ENCODE measurements at places on chromosomes 13 and 19.

DNA sequence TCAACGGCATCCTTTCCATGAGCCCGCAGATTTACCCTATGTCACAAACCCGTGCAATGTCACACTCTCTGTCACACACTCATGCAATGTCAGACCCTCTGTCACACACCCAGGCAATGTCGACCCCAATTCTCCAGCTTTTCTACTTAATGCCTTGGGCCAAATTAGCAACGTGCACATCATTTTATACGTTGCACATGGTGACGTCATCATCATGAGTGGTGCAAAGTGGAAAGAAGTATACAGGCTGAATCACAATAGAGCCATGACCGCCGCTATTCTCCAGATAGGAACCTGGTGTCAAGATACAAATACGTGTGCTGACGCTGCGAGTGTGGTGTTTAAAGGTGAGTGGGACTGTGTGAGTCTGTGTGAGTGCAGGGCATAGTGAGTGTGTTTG is 21.7 kb upstream of the ZNF845 start:
- no peak for DNase-seq

DNA sequence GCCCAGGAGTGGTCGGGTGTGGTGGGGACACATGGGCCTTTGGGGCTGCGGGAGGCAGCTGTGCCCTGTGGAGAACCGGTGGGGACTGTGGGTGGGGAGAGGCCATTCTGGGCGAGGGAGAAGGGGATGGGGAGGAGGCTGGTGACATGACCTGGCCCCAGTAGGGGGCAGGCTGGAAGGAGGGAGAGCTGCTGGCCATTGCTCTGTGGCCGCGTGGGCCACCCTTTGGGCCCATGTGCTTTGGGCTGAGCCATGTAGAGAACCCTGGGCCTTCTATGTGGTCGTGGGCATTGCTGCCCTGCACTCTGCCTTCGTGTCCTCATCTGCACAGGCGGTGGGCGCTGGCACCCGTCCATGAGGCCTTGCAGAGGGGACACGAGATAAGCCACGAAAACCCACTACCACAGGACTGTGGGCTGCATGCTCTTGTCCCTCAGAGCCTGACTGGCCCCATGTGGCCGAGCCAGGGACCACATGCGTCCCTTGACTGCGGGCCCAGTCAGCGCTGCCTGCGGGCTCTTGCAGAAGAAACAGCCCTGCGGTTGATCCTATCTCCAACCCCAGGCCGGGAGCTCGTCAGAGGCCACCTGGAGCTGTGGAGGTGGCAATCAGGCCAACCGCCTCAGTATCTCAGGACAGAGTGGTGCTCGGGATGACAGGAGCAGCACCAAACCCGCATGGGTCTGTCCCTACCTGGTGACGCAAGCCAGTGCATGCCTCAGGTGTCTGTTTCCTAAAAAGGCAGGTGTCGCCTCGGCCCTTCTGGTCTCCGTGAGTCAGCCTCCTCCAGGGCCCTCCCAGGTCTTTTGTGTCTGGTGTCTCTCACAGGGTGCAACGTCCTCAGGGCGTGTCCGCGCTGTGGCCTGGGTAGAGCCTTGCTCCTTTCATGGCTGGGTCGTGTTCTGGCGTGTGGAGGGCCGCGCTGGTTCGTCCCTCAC is 14.3 kb downstream of the FZR1 start:
- DNase-seq, result no peak

DNA sequence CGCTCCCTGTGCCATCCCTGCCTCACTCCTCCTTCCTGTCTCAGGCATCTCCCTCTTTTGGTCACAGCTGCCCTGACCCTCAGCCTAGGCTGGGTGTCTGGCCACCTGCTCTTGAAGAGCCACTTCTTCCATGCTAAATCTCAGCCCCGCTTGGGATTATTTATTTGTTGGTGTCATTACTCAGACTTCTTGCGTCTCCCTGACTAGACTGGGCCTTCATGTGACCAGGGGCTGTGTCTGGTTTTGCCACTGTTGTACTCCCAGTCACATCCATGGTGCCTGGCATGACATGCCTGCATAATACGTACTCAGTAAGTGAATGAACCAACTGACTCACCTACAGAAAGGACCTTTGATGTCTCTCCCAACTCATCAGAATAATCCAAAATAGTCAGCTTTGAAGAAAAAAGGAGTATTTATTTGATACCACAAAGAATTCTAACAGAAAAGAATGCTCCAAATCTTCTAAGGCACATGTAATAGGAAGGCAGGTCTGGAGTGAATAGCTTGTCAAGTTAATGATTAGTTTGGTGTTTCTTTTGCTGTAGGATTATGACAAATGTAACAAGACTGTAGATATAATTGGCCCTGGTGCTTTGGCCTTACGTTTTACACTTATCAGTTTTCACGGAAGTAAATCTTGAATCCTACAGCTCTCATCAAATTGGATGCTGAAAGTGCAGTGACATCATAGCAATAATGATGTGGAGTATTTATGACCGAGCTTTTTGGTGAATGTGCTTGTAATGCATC is 84.0 kb downstream of the ALOX5AP start:
- DNase-seq, result no peak

DNA sequence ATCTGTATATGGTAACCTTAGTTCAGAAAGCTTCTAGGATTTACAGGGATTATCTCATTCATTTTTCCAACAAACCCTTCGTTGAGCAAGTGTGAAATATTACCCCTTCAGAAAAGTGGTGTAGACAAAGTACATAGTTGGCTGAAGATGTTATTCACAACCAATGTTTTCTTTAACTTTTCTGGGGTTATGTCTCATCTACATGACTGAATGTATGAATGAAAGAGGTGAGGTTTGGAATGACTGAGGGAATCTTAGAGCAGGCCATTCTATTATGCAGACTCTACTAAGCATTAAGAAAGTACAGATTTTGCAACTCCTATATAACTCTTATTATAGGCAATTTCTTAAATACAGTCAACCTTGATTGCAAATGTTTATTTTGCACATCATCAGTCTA is 167.2 kb downstream of the NDFIP2 start:
- no peak for DNase-seq

- no peak for DNase-seq
These were observed 257.3 kb upstream of the MAB21L1 start for GRCh38 chr13:35733827-35734226.

DNA sequence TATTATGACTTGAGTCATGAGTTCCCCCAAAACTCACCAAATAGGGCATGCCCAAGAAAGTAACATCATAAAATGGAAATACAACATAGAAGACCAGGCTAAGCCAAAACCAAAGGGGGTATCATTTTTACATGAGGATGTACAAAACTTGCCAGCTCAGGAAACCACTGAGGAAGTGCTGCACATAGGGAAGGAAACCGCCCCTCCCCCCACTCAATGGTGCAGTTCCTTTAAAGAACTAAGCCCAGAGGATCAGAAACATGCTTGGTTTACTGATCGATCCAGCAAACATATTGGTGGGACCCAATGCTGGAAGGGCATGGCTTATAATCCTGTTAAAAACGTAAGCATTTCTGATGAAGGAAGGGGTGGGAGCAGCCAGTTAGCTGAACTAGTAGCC is 4.2 kb upstream of the ZNF486 start:
- no peak for DNase-seq

DNA sequence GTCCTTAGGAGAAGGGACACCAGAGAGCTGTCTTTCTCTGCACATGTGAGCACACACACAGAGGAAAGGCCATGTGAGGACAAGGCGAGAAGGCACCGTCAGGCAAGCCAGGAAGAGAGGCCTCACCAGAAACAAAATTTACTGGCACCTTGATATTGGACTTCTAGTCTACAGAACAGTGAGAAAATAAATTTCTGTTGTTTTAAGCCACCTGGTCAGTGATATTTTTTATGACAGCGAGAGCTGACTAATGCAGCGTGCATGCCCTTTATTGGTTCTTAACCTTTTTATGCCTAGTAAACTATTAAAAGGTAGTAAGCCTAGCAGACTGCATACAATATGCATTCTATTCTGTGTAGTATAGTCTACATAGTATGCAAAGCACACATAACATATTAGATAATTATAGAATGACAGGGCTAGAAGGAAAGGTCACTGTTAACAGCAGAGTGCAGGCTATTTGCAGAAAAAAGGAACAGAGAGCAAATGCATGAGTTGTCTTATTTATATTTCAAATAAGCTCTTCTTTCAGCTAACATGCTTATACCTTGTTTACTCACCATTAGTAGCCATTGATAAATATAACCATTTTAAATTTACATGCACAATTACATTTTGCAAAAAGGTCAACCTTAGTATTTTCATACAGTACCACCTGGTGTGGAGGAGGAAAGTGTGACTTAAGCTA is 25.2 kb upstream of the KATNAL1 start:
- no peak for DNase-seq

DNA sequence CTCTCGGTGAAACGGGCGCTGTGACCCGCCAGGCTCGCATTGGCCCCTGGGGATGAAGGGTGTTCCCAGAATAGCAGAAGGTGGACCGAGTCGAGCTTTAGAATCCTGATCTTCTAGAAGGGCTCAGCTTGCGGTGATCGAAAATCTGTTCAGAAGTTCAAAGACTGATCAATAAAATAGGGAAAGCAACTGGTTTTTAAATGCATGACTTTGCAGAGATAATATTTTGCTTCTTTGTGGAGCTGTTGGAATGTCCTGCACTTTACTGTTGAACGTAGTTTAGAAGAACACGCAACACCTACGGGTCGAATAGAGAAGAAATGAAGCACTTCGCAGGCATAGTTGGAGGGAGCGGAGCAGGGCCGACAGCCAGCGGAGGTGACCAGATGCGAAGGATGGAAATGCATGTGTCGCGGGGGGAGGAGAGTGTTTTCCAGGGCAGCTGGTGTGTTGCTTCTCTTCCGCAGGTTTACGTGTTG is 766 bp downstream of the CEBPG start:
- no peak for DNase-seq

GRCh38 chr19:49366110-49366509 is 2.4 kb downstream of the DKKL1 start:
- DNase-seq, result no peak

DNA sequence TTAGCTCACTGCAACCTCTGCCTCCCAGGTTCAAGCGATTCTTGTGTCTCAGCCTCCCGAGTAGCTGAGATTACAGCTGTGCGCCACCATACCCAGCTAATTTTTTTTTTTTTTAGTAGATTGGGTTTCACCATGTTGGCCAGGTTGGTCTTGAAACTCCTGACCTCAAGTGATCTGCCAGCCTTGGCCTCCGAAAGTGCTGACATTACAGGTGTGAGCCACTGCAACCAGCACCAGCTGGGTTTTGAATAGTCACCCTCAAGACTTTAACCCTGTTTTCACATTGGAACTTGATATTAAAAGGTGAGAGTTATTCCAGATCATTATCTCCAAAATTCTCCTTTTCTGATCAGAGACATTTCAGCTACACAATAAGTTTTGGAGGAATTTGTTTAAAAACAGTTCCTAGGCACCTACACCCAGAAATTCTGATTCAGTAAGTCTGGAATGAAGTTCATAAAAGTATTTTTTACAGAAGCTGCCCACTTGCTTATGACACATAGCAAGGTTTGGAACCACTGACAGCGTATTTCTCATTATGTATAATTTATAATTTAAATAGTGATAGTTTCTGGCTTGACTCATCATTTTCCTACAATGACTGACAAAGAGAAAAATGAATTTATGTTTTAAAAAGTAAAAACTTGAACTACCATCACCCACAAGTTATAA is 417.3 kb downstream of the DIAPH3 start:
- no peak for DNase-seq

GRCh38 chr19:45231891-45232290 is 13.3 kb downstream of the EXOC3L2 start:
- no peak for DNase-seq

DNA sequence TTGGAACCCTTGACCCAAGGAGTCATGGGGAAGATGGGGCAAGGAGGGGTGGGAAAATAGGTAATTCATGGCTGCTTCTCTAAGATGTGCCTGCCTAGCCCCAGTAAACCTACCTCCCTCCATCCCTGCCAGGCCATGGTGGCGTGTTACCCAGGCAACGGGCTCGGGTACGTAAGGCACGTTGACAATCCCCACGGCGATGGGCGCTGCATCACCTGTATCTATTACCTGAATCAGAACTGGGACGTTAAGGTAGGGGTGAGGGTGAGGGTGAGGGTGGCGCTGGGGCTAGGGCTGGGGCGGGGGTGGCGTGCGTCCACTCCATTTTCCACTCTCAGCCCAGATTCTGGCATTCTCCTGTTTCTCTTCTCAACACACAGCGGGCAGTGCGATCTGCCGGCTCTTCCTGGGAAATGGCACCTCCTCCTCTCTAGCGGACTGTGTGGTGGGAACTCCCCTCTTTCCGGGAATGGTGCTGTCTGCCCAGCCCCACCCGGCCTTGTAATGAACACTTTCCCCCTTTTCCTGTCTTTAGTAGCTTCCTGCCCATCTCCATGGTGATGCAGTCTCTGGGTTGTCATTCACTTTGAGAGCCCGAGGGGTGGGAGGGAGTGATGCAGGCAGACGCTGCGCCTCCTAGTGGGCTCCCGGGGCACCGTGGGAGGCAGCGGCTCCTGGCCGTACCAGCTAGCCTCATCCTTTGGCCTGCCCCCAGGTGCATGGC is 7.6 kb downstream of the EGLN2 start:
- DNase-seq, result no peak

All from NCI-H1436 treated with DMSO at 0.1 percent for 48 hours (cell line).